Vagina (tissue), 2 donors: ENCODE measurements at places on chromosomes 4 and X.

DNA sequence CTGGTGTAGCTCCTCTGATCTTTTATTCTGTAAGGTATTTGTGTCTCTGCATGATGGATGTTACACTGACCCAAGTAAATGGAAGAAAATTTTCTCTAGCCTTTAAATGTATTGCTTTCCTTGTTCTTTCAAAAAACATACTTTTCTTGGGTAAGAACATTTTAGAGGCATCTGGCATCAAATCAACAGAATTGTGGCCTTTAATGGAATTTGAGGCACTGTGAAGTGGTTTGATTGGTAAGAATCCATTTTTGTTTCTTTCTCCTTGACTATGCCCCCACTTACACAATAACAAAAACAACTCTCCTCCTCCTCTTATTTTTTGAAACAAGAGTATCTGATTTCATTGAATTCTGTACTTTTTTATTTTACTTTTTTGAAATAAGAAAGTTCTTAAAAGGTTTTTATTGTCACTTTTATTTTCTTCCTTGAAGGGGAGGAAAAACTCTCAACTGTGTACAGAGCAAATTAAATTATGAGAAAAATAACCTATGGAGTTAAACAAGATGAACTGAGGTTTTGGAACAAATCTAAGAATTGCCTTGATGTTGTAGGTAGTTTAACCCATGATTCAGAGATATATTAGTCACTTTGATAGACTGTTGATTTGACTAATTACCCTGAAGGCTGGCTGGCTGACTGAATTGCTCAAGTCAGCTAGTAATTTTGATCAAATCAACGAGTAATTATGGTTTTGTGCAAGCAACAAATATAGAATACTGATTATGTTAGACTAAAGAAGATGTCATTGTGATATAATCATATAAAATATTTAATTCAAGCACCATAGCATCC, 146.4 kb downstream of the FHIP1A start:
- no peak for DNase-seq

DNA sequence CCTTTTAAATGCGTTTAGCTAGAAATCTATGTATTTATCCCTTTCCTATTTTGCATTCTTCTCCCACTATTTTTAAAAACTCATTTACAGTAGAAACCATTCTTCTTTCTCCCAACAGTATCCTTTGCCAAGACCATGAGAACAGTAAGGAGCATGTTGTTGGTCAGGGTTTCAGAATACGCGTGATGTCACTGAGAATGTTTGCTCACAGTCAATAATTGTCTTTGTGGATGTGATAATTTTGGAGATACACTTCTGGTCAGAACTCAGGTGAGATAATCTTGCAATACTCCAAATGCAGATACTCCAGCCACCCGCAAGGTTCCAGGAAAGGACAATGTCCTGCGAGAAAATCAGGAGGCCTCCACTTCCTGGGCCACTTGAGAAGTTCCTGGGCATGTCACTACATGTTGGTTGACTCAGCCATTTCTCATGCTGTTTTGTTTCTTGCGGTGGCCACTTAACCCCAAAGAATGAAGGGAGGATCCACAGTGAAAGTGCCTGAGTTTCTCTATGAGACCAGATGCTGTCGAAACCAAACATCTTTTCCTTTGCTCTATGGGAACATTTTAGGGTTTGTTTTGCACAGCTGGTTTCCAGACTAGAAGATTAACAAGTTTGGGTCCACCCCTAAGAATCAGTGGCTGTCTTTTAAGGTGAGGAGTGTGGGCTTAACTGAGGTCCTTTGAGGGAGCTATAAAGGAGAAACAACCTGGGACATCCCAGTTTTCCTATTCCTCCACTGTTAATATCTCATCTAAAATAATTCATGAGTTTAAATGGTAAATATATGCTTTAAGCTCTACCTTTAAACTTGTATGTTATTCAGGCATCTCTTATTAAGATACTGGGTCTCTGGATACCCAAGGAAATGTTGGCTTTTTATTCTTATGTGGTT, 116.0 kb downstream of the SOWAHB start:
- no peak for DNase-seq

- no peak for DNase-seq
These were observed 12.9 kb downstream of the DCAF8L1 start for GRCh38 chrX:27968352-27968751.

- no peak for DNase-seq
These were observed 855.3 kb downstream of the PCDH7 start for GRCh38 chr4:31575504-31575903.

- no peak for DNase-seq
These were observed 249.4 kb downstream of the ADAMTS3 start for GRCh38 chr4:72319601-72320021.

GRCh38 chrX:26262121-26262523, 46.2 kb downstream of the MAGEB5 start:
- DNase-seq = no peak

GRCh38 chr4:93829820-93830687, 1.5 kb downstream of the ATOH1 start:
- no peak for DNase-seq

DNA sequence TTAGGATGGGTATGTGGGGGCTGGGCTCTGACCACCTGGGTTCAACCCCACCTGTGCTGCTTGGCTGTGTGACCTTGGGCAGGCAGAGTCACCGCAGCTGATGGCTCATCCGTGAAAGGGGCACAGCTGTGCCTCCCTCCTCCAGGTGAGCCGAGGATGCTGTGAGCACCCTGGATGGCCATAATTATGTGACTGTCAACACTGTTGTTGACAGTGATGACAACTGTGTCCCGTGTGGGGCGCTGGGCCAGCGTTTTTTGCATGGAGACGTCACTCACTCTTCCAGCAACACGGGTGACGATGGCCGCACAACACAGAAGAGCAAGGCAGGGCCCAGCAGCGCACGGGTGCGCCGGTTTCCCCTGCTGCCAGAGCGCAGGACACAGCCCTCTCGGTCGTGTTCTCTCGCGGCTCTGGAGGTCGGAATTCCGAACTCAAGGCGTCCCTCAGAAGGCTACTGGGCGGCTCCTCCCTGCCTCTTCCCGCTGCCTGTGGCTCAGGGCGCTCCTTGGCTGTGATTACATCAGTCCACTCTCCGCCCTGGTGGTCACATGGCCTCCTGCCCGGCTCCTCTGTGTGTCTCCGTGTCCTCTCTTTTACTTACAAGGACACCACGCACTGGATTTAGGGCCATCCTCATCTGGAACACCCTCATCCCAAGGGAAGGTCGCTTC, 1.3 kb downstream of the SH3TC1 start:
- DNase-seq = no peak

DNA sequence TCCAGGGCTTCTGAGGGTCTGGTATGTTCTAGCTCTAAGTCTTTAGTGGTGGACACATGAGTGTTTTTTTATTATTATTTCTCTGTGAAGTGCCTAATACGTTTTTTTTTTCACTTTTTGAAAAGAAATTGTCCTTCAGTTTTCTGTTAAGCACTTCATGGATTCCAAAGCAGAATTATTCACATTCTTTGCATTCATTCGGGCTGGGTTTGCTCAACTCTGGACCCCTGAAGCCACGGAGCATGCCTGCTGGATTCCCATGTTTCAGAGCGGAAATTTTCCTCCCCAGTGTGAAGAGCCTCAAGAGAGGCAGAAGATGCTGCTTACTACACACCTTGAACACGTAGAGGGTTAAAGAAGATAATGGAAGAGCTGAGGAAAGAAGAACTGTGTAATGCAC, 107.5 kb downstream of the EGF start:
- no peak for DNase-seq

- DNase-seq = no peak
These were observed 16.2 kb downstream of the RASSF6 start for GRCh38 chr4:73603854-73604584.
